ENCODE measurements at places on chromosomes 12 and 14.

GRCh38 chr14:99195602-99196309 lies 76.2 kb downstream of the BCL11B start:
- peak; percentile 13 for DNase-seq

GRCh38 chr12:113075137-113075683 lies 18.7 kb downstream of the DTX1 start:
- no peak for DNase-seq

- DNase-seq: no peak
Measured at GRCh38 chr14:54722791-54723432, 156.0 kb downstream of the SAMD4A start.

DNA sequence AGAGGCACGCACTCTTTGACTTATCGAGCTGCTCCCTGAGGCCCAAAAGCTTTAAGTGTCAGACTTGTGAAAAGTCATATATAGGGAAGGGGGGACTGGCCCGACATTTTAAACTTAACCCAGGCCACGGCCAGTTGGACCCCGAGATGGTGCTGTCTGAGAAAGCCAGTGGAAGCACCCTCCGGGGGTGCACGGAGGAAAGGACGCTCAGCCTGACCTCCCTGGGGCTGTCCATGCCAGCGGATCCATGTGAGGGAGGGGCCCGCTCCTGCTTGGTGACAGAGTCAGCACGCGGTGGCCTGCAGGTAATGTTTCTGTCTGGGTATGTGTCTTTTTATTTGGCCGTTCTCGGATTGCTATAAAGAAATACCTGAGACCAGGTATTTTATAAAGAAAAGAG lies 7.0 kb downstream of the ZNF839 start:
- no peak for DNase-seq

GRCh38 chr12:1630133-1630826 lies 1.2 kb downstream of the WNT5B start:
- DNase-seq: peak; percentile 52

- DNase-seq: no peak
Measured at GRCh38 chr12:49255857-49256637, 8.8 kb upstream of the TUBA1C start.

DNA sequence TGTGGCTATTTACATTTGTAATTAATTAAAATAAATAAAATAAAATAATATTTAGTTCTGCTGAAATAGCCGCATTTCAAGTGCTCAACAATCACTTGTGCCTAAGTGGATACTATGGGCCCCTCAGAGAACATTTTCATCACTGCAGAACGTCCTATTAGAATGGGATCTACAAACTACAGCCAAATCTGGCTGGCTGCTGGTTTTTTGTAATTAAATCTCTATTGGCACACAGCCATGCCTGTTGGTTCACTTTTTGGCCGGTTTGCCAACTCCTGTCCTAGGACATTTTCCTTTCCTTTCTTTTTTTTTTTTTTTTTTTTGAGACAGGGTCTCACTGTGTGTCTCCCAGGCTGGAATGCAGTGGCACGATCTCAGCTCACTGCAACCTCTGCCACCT lies 9.8 kb downstream of the CCDC63 start:
- no peak for DNase-seq

- DNase-seq: no peak
Measured at GRCh38 chr12:41515953-41516352, 327.8 kb downstream of the PDZRN4 start.

Measured in CD8-positive, alpha-beta memory T cell (primary cell).